ENCODE measurements at places on chromosomes 2 and 18.

GRCh38 chr18:56997200-56997599 is 149.7 kb upstream of the BOD1L2 start:
- no peak for DNase-seq

GRCh38 chr2:233096006-233096405 is 35.9 kb downstream of the INPP5D start:
- no peak for DNase-seq

- DNase-seq: no peak
Observed at GRCh38 chr2:46340740-46341420, 43.7 kb downstream of the EPAS1 start.

GRCh38 chr2:35468245-35468644 is 887.3 kb upstream of the CRIM1 start:
- DNase-seq: no peak

DNA sequence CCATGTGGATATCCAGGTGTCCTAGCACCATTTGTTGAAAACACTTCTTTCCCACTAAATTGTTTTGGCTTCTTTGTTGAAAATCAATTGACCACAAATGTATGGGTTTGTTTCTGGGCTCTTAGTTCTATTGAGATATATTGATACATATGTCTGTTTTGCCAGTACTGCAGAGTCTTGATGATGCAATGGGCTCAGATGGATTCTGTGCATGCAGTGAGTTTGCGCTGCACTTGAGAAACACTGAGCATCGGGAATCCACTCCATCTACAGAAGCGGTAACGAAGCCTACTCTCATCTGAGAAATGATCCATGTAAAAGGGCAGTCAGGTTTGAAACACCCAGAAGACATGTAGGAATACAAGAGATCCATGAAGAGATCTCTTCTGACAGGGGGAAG is 21.9 kb upstream of the DNAJC10 start:
- DNase-seq: no peak
